ENCODE measurements at places on chromosomes 1 and 21.

DNA sequence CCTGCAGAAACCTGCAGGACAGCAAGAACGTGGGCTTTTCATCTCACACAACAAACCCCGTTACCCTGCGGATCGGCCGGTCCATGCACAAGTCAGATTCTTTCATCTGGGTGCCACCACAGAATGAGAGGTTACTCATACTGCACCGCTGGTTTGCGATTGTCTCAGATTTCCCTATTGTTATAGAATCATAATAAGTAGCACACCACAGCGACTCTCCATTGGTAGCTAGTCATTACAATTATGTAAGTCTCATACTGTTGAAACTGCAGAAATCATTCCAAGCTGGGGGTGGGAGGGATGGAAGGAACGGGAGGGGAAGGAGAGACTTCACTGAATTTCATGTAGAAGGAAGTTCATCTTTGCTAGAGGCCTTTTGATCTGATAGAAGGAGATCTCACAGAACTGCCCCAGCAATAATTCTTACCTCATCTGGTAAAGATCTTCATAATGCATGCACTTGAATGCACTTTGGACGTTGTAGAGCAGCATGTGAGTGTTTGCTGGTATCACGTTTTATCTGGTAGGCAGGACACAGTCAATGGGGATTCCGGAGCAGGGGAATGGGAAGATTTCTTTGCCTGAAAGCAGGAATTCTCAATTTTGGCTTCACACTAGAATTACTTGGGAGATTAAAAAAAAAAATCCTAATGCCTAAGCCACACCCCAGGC is 221.1 kb downstream of the KIF26B start:
- no peak for DNase-seq

DNA sequence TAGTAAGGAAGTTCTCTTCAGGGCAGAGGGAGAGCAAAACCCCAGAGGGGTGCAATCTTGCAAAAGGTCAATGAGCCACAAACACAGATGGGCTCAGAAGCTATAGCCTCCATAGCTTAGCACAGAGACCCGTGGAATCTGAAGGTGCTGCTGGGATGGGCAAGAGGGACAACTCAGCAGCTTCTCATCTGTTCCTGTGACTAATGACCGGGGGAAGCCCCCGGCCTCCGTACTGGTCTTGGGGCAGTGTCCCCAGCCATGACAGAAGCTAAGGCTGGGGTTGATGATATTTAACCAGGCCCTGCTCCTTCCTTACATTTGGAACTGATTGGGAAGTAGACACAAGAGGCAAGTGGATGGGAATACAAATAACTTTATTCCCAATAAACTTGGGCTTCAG is 19.1 kb downstream of the EXOC8 start:
- no peak for DNase-seq

GRCh38 chr1:11364170-11364569 is 91.2 kb downstream of the UBIAD1 start:
- no peak for DNase-seq

- DNase-seq: no peak
Measured at GRCh38 chr21:31397939-31398338, 53.9 kb upstream of the TIAM1 start.

- no peak for DNase-seq
Measured at GRCh38 chr1:98172578-98172977, 251.7 kb upstream of the DPYD start.

GRCh38 chr1:212754193-212754592 is 37.4 kb downstream of the NSL1 start:
- DNase-seq: no peak

GRCh38 chr1:101161619-101162018 is 75.2 kb upstream of the S1PR1 start:
- DNase-seq: no peak

- DNase-seq: peak; percentile 85
Measured at GRCh38 chr1:119808972-119809550, 2.2 kb downstream of the REG4 start.

DNA sequence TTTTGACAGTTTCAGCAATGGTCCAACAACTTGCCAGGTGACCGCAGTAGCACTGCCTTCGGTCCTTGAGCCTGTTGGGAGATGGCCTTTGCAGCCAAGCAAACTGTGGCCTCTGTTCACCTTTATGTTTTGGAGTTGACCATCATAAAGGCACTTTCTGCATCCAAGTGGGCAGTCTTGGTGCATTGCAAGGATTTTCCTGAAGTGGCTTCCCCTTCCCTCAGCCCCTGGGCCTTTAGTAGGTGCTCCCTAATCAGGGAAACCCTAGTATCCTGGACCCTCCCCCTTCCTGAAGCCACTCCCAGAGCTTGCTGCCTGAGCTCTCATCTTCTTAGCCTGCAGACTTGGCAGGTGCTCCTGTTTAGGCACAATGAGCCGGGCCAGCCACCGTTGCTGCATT is 140.2 kb downstream of the TRABD2B start:
- DNase-seq: no peak

- DNase-seq: no peak
Measured at GRCh38 chr1:206570529-206570928, 41.7 kb downstream of the EIF2D start.

DNA sequence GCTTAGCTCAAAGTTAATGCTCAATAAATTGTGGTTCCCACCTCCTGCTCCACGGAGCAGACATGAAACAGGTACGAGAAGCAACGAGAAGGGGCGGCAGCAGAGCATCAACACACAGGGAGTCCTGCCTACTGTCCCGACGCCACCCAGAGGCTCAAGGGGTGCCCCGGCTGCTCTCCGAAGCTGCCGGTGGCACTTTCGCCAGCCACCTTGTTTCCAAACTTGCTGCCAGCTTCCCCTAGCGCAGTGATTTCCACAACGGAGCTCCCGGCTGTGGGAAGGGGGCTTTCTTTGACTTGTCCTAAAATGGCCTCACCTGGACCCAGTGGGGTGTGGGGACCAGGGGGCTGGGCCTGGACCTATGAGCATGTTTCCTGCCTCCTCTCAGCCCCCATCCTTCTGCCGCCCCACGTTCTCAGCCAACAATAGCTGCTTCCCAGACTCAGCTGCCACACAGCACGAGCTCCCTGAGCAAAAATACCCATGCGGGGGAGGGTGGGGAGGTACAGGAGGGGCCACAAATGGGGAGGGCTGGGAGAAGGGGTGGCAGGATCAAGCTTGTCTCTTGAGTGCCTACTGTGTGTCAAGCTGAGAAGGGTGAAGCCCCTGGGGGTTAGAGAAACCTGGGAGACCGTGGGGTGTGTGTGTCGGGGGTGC is 35.6 kb upstream of the ECE1 start:
- DNase-seq: no peak

GRCh38 chr1:1613509-1614082 is 1.7 kb upstream of the MIB2 start:
- DNase-seq: no peak

DNA sequence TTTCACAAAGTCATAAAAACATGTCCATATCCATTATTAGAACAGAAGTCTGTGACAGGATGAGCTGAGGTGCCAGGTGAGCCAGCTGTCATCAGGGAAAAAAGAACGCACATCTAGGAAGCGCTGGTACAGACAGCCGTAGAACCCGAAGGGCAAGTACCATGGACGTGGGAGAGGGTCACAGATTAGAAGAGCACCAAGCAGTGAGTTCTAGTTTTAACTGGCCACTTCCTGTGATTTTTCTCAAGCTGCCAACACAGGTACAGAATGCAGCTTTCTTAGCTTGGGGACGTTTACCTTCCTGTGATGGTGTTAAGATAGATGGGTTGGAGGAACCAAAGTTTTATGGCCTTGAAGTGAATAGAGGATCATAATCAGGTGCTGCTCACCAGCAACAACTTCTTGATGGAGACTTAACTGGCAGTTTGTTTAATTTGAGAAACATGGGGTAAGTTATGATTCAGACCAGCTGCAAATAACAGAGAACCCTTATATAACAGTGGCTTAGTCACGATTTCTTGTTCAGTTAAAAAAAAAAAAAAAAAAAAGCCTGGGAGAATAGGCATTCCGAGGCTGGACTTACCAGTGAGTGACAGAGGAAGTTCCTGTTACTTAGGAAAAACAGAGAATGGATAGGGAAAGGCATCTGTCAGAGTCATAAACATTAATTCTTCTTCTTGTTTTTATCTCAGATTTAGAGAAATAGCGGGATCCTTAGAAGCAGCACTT is 30.9 kb downstream of the AGT start:
- DNase-seq: no peak

DNA sequence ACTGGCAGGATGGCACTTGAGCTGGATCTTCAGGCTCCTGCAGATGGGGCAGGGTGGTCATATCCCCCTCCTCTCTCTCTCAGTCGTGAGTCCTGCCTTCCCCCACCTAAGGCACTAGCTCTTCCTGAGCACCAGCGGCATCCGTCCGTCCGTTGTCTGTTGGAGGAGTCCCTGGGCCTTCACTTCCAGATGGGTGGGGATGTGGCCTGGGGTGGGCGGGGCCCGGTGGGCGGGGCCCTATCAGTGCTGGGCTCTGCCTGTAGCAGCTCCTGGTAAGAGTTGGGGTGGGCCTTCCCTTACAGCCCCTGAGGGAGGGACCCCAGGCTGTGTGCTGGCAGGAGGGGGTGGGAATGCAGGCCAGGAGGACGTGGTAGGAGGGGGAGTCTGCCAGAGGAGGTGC is 10.3 kb downstream of the LDLRAD2 start:
- DNase-seq: no peak

DNA sequence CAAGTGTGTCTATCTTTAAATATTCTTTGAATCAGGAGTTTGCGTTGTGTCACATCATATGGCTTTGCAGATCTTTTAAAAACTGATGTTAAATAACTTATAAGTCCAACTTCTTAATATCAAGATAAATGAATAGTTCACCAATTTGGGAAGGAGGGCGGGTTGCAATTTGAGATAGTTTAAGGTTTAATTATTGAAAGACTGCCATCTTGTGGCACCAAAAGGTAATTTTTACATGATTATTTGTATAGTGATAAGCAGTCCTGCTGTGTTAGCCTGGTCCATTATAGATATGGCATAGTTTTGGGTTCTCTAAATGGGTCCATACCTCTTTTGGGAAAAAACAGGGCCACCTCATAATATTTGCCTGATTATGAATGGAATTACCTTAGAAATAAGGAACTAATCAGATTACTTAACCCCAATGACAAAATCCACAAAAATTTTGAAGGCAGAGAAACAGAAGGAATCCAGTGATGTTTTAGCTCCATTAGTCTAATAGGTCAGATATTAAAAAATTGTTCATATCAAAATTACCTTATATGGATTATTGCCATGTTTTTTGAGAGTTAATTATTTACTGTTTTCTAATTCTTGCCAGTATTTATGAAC is 64.3 kb downstream of the PRKAA2 start:
- DNase-seq: peak; percentile 78

- DNase-seq: no peak
Measured at GRCh38 chr1:170518965-170519364, 13.0 kb upstream of the GORAB start.

DNA sequence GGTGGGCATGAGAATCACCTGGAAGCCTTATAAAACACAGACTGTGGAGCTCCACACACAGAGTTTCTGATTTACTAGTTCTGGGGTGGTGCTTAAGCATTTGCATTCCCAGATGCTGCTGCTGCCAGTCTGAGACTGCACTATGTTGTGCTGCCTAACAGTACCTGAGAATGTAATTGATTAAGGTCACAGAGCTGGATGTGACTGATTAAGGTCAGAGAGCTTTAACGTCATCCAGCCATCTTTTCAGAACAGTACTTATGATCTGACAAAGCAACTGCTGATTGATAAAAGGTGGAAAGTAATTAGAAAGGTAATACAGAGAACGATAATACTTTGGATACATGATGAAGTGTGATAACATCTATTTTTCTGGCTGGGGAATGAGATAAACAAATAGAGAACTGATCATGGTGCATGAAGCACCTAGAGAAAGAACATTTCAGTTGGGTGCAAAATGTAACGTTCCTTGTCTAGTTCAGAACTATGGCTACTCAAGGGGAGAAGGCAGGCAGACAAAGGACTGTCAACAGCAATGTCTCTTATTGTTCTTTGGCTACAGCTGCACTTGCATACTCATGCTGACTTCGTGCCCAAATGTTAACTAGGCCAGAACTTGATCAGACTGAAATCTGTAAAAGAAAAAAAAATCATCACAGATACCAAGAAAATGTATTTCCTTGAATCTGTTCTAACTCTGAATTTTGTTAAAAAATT is 3.7 kb upstream of the UCK2 start:
- peak; percentile 67 for DNase-seq

DNA sequence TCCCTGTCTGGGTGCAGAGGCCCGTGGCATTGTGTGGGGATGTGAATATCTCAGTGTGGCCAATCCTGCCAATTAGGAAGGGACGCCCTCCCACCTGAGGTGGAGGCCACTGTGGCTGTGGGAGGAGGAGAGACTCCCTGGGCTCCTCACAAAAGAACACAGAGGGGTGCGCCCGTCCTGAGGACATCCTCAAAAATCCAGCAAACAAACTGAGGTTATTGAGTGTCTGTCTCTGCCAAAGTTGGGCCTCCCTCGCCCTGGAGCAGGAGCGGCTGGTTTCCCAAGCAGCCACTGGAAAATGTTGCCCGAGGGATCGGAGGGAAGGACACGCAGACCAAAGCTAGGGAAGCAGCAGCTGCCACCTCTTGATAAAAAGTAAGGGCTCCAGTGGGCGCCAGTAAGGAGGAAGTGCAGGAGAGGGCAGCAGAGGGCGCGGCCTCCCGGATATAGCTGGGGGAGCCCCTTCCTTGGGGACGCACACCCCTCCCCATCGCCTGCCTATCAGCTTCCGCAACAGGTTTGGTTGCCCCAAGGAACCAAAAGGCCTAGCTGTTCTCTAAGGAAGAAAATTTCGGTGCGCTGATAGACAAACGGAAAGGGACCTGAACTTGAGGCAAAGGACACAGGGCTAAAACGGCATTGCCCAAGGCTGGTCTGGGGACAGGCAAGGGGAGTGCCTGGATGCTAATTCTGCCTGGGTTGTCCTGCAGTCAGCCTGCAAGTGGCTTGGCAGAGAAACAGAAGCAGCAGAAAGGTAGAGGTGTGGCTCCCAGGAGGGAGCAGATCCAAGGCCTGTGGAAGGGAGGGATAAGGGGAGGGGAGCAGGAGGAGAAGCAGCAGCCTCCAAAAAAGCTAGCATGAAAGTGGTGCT is 1.7 kb upstream of the GRIK3 start:
- DNase-seq: peak; percentile 74

DNA sequence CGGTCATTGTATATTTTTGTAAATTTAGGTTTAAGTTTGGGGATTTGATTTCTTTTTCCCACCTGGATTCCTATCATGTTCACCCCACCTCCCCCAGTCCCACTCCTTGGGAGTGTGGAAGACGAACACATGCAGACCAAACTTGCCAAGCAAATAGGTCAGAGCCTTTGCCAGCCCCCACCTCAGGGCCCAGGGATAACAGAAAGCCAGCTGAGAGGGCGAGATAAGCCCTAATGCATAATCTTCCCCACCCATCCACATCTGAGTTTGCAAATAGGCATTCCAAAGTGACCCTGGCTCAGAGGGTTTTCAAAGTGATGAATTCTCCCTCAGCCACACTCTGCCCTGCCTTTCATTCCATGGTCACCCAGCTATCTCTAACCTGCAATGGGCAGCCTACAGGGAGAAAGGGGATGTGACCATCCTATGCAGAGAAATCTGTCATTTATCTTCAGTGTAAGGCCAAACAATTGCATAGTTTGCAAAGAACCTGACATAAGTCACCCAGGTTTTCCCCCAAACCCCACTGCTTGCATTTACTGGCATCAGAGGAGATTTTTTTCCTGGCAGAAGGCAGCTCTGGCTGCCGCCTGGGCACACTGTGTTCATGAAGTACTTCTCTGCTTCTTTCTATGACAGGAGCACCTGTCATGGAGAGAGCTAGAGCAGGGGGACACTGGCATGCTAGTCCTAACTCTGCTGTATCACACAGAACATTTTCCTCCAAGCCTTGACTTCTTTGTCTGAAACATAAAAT is 69.0 kb upstream of the NFIA start:
- DNase-seq: no peak
